ENCODE measurements at places on chromosomes 2 and 18.

DNA sequence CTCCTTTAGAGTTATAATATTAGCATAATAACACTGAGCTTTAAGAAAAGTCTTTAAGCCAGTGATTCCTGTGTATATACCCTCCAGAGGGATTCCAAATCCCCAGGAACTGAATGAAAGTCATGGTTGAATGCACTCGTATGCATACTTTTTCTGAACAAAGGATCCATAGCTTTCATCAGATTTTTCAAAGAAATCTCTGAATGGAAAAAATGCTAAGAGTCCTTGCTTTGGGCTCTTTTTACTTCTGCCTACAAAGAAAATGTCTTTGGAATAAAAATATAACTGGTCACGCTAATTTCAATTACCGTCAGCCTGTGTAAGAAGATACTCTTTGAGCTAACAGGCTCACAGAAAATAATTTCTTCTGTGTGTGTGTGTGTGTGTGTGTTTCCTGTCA lies 939.5 kb downstream of the ERBB4 start:
- DNase-seq, result no peak

GRCh38 chr2:190636361-190636760 lies 12.5 kb upstream of the NAB1 start:
- no peak for DNase-seq

GRCh38 chr2:10457846-10458598 lies 9.9 kb upstream of the ODC1 start:
- no peak for DNase-seq

DNA sequence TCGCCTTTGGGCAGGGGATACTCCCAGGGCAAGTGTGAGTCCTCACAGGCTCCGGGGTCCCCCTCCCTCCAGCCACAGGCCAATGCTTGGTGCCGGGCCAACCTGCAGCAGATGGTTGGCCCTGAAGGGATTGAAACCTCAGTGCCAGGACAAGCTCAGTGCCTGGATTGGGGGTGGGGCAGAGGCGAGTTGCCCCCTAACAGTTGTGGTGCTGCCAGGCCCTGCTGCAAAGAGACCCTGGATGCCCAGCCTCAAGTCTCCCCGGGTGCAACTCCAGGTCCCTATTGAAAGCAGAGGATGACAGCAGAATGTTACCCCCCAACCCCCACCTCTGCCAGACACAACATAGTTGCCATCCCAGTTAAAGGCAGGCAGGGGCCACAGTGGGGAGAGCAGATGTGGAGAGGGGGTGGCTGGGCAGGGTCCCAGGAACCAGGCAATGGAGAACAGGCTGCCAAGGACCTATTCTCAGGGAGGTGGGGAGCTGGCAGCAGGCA lies 9.5 kb upstream of the RNF103 start:
- DNase-seq, result no peak
